BE2C (cell line): ENCODE measurements at places on chromosomes 12 and 14.

GRCh38 chr14:30132196-30132595, 204.5 kb upstream of the PRKD1 start:
- DNase-seq, result no peak

DNA sequence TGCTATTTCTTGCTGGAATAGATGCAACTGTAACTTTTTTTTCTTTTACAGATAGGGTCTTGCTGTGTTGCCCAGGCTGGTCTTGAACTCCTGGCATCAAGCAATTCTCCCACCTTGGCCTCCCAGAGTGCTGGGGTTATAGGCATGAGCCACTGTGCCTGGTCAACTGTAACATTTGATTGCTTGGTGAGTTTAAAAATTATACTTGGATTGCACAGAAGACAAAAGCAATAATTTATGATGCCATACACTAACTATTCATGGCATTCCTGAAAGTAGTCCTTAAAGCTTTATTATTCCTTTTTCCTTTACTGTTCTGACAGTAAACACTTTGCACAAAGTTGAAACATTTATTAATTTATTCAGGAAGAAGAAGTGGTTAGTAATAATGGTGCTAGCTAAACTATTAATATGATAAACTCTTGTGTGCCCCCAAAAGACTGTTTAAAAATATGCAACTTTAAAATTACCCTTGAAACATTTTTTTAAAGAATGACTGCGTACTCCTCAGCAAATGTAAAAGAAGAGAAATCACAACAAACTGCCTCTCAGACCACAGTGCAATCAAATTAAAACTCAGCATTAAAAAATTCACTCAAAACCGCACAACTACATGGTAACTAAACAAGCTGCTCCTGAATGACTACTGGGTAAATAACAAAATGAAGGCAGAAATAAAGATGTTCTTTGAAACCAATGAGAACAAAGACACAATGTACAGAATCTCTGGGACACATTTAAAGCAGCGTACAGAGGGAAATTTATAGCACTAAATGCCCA, 8.3 kb downstream of the PTPRB start:
- no peak for DNase-seq

DNA sequence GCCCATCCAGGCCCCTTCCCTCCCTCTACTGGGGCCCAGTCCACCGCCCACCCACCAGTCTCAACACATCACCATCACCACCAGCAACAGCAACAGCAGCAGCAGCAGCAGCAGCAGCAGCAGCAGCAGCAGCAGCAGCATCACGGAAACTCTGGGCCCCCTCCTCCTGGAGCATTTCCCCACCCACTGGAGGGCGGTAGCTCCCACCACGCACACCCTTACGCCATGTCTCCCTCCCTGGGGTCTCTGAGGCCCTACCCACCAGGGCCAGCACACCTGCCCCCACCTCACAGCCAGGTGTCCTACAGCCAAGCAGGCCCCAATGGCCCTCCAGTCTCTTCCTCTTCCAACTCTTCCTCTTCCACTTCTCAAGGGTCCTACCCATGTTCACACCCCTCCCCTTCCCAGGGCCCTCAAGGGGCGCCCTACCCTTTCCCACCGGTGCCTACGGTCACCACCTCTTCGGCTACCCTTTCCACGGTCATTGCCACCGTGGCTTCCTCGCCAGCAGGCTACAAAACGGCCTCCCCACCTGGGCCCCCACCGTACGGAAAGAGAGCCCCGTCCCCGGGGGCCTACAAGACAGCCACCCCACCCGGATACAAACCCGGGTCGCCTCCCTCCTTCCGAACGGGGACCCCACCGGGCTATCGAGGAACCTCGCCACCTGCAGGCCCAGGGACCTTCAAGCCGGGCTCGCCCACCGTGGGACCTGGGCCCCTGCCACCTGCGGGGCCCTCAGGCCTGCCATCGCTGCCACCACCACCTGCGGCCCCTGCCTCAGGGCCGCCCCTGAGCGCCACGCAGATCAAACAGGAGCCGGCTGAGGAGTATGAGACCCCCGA, 6.8 kb upstream of the RNU7-1 start:
- peak; percentile 46 for DNase-seq

DNA sequence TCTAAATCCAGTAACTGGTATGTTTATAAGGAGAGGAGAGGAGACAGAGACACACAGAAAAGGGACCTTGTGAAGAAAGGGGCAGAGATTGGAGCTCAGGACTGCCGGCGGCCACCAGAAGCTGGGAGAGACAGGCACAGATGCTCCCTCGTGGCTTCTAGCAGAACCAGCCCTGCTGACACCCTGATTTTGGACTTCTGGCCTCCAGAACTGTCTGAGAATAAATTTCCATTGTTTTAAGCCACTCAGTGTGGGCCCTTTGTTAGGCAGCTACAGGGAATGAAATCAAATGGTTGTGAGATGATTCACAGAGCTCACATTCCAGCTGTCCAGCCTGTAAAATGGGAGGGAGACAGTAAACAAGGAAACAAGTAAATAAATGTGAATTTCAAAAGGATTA, 47.6 kb downstream of the TMEM132C start:
- DNase-seq, result no peak

DNA sequence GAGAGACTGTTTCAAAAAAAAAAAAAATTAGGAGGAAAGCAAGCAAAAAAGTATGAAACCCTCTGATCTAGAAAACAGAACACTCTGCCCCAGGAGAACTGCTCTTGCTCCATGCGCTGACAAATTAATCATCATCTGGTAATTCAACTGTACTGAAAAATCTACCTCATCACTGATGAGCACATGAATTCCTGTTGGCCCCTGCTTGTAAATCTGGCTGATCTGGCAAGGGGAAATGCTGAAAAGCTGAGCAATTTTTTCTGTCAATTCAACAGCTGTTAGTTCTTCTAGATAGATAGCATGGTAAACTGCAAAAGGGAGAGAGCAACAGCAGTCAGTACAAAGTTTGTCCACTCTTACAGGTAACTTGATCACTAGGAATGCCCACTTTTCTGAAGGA, 15.2 kb upstream of the CSRNP2 start:
- no peak for DNase-seq

GRCh38 chr12:121893961-121894460, 5.4 kb downstream of the PSMD9 start:
- no peak for DNase-seq

- no peak for DNase-seq
These were observed 228.9 kb upstream of the EGLN3 start for GRCh38 chr14:34179727-34180126.

DNA sequence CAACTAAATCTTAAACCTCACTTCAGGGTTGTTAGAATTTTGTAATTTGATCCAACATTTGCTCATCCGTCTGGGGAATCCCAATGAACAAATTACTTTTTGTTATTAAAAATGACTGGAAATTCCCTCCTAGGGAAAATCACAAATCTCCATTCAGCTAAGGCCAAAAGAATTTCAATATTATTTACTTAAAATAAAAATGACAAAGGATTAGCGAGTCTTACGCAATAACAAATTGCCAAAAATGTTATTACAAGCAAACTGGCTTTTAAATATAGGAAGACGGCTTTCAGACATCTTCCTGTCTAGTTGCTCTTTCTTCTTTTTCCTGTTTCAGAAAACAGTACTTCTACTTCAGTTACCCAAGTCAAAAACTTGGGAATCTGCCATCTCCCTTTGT, 92.4 kb upstream of the TSPAN8 start:
- DNase-seq, result no peak

DNA sequence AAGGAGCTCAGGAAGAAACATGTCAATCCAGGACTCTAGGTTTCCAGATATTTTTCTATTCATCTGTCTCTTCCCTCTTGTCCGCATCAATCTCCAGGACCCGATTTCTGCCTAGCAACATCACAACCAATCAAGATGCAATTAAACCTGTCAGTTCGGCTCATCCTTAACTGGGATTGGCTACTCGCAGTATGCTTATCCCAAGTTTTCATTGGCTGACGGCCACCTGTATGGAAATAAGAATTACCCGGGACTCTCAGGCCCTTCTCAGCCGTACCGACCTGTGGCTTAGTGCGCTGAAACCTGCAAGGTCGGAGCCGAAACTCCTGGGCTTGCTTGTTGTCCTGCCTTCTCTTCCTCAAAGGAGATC, 20.4 kb upstream of the ATP5MC2 start:
- DNase-seq, result peak; percentile 80

DNA sequence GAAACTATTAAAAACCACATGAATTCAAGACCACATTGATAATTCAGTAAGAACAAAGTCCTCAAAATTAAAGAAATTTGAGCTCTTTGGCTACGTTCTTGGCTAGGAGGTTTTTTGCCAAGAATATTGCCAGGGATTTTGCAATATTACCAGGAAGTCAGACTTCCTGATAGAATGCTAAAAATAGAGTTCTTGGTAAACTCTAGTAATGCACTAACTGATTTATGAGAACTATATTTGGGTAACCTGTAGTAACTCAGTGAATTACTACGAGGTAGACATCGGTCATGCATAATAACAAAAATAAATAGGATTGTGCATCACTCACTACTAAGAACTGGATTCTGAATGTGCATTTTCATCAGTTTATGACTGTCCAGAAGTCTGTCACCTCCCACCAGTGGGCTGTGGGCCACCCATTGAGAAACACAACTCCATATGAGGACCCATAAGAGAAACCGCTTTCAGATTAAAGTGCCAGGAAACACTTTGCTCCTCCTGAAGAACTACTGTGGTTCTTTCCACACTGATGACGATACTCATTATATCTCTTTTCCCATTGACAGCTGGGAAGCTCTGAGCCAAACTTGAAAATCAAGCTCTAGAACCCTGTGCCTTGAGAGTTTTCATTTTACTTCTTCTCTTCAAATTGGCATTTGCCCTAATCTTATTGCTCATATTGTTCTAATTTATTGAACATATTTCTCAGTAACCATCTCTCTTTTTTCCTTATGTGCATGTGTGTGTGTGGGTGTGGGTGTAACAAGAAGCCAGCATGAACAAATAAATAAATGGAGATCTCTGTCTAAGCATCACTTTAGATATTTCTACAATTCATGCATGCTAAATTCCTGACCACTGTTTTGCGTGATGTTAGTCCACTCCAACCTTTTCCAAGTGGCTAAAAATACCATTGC, 116.6 kb downstream of the BCL11B start:
- no peak for DNase-seq

DNA sequence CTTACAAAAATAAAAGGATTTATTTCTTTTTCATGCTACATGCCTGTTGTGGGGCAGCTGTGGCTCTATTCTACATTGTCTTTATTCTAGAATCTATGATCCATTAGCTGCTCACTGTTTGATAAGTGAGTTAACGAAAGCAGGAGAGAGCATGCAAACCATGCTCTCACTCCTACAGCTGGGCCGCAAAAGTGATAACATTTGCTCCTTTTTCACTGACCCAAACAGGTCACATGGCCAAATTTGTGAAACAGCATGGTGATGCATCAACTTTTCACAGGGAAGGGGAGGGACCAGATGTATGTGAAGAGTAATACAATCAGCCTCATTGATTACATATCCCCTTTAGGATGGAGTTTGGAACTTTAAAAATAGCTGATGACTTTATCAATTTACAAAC, 456.9 kb upstream of the SYT1 start:
- peak; percentile 18 for DNase-seq

- DNase-seq, result peak; percentile 21
These were observed 139.8 kb upstream of the LGR5 start for GRCh38 chr12:71299541-71300376.

DNA sequence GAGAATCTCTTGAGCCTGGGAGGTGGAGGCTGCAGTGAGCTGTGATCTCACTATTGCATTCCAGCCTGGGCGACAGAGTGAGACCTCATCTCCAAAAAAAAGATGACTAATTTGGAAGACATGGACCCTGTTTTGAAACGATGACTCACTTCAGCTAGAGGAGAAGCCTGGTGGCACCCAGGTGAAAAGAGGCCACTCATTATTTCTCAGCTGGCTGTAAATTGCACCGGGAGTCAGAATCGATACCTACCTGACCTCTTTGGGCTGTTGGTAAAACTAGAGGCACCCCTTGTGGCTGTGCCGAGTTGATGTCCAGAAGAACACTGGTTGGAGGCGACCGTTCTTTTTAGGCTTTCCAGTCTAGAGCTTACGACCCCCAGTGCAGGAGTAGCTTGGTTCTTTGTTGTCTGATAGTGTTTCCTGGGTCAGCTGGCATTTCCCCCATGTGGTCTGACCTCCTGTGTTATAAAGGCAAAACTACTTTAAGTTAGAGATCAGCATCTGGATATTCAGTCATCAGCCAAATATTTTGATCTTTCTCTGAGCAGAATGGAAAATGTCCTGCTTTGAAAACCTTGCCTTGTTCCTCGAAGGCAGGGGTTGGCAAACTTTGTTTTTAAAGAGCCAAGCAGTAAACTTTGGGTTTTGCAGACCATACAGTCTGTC, 93.2 kb downstream of the CHST11 start:
- no peak for DNase-seq

GRCh38 chr12:27488479-27488878, 35.5 kb upstream of the PPFIBP1 start:
- DNase-seq, result no peak

DNA sequence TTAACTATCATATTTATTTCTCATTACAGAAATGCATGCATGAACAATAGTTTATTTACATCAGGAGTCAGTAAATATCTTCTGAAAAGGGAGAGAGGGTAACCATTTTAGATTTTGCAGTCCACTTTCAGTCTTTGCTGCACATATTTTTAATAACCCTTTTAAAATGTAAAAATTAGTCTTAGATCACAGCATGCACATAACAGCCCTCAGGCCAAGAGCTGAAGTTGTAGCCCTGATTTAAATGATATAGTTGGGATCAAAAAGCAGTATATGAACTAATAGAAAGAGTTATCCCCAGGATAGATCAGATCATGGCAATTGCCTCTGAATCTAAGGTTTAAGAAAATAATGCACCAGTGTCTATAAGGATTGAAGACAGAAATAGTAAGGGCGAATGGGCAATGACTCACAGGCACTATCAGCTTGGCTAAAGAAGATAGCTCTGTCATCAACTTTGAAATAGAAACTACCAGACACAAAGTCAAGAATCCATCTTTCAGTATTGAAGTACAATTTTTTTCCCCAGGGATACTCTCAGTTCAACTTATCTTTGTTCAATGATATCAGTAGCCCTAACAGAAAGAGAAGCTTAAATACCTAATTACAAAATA, 13.1 kb upstream of the CLEC7A start:
- no peak for DNase-seq

- DNase-seq, result no peak
These were observed 145.7 kb upstream of the LMNTD1 start for GRCh38 chr12:25698772-25699171.

DNA sequence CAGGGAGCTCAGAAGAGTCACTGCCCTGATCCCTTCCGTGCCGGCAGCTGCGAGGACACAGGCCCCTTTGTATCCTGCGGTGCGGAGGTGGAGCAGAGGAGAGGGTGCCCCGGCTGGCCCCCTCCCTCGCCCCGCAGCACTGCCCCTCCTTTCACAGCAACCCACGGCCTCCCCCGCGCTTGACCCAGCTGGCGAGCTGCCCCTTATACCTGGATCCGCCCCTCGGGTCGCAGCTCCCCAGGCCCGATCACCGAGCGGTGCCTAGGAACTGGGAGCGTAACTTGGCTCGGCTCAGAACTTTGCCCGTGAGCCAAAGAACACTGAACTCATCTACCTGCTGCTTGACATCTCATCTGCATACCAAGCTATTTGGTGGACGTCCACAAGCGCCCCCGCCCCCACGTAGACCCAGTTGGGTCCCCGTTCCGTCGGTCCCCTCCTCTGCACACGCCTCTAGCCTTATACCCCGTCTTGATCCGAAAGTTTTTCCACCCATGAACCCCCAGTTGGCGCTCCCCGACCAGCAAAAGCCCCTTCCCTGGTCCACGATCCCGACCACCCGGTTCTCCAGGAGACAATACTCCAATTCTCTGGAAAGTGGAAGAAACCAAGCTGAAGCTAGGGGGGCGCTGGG, 697 bp upstream of the DNAJC14 start:
- DNase-seq, result no peak

GRCh38 chr12:4201333-4202100, 72.0 kb upstream of the CCND2 start:
- no peak for DNase-seq
